DMS153 (cell line): ENCODE measurements at places on chromosomes 16 and 17.

DNA sequence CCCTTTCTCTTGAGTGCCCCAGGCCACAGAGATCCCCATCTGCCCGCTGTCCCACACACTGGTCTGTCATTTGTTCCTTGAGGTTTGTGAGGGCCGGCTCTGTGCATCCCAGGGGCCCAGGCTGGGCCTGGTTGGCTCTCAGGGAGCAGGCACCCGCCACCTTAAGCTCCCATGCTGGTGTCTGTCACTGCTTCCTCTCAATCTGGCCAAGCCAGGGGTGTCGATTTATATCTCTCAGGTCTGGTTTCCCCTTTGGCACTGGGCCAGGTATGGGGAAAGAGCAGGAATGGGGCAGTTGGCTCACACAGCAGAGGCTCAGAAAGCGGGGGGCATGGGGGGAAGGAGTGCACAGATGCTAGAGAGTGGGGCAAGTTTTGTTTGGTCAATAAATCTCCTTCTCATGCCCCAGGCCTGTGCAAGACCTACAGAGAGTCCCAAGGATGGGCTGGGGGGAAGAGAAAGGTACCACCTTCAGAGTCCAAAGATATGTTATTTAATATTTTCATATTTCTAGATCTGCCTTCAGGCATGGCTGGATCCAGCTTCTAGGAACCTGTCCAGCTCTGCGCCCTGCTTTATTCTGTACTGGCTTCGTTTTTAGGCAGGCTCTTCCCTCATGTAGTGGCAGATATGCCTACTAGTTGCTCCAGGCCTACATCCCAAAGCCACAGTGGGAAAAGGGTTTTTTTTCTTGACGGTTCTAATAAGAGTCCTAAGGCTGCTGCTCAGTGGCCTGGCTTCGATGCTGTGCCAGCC, 34.3 kb downstream of the IL4R start:
- no peak for DNase-seq

DNA sequence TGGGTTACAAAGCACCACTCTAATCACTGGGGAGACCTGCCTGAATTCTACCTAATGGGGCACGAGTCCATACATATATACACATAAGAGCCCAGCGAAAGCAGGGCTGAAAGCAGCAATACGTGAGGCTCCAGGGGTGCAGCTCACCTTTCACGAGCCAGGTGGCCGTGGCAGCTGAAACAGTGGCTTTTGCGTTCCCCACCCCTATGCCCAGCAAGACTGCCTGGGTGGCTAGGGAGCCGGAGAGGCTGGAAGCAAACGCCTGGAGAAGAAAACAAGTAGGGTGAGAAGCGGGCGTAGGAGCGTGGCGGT, 618 bp downstream of the RUSF1 start:
- DNase-seq = no peak

DNA sequence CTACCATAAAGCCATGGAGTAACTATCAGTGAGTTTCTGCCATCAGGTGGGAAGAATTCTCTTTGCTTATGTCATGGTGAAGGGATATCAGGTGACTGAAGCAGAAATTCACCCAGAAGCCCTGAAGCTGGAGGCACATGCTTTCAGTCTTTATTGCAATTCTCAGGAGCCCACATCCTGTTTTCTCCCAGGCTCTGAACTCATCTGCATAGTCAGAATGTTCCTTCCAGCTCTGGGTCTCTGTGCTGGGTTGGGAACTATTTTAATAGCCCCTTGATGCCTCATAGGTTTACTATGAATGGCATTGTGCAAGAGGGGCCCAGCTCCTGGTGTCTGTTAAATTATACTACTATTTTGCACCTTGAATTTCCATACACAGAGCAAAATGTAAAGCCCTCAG, 198.4 kb upstream of the SOX9 start:
- peak; percentile 57 for DNase-seq

DNA sequence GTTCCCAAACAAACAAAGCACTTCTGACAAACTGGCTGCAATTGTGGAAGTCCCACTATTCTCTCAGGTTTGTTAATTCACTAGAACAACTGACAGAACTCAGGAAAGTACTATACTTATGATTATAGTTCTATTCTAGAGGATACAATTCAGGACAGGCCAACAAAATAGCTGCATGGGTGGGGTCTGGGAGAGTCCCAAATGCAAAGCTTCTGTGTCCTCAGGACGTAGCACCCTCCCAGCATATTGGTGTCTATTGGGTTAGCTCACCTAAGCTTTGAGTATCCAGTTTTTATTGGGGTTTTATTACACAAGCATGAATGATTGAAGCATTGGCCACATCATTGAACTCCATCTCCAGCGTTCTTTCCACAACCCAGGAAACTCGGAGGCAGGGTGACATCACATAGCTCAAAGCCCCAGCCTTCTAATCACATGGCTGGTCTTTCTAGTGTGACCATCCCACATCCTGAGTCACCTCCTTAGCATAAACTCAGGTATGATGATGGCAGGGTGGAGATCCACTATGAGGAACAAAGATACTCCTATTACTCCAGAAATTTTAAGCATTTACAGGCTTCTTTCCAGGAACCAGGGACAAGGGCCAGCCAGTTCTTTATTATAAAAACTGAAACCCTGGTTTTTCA, 43.9 kb upstream of the CCNF start:
- no peak for DNase-seq

GRCh38 chr17:6948976-6949375, 46.9 kb upstream of the ALOX12 start:
- DNase-seq = no peak

DNA sequence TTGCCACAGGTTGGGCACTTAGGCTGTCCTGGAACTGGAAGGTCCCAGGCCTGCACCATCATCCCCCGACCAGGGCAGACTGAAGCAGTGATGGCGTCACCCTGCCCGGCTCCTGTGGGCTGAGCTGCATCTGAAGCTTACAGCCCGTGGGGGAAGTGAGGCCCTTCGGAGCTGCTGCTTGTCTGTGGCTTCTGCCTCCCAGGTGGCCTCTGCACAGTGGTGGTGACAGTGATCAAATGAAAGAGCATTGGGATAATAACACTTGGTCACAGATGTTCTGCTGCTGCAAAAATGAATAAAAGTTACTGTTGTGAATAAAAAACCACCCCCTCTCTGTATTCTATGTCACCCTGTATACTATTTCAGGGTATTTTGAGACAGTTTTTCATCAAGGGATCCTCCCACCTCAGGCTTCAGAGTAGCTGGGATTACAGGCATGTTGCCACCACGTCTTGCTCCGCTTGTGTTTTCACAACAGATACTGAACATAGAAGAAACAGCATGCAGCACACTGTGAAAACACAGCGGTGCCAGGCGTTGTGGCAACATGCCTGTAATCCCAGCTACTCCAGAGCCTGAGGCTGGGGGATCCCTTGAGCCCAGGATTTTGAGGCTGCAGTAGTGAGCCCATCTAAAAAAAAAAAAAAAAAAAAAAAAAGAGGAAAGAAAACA, 165.0 kb downstream of the LGALS9B start:
- DNase-seq = no peak

DNA sequence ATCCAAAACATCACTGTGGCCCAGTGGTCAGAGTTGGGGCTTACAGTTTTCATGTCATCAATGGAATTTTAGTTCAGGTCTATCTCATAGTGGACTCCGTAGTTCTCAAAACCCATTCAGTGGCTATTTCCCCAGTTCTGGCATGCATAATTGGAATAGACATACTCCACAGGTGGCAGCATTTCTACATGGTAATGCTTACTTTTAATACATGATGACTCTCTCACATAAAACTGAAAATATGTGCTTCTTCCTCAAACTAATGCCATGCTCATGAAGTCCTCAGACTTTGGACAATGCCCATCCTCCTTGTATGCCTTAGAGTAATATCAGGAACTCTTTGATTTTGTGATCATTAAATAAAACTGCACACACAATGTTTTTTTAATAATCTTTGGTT, 857.4 kb upstream of the GOT2 start:
- DNase-seq = no peak

- DNase-seq = peak; percentile 35
These were observed 25.6 kb downstream of the ABCC3 start for GRCh38 chr17:50660042-50660886.

DNA sequence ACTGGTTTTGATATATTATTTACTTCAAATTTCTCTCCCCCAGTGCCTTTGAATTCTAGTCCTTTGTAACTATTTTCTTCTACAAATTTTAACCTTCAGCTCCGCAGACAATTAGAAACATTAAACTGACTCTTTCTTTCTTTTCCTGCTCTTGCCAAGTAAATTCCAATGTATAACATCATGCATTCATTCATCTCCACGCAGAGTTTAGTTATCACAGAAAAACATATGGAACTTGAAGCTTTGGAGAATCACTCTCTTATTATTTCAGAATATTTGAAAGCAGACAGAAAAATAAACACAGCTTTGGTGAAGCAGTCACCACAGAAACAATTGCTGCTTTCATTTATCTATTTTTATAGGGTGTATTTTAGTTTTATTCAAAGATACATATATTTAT, 778.7 kb upstream of the CDH8 start:
- no peak for DNase-seq

DNA sequence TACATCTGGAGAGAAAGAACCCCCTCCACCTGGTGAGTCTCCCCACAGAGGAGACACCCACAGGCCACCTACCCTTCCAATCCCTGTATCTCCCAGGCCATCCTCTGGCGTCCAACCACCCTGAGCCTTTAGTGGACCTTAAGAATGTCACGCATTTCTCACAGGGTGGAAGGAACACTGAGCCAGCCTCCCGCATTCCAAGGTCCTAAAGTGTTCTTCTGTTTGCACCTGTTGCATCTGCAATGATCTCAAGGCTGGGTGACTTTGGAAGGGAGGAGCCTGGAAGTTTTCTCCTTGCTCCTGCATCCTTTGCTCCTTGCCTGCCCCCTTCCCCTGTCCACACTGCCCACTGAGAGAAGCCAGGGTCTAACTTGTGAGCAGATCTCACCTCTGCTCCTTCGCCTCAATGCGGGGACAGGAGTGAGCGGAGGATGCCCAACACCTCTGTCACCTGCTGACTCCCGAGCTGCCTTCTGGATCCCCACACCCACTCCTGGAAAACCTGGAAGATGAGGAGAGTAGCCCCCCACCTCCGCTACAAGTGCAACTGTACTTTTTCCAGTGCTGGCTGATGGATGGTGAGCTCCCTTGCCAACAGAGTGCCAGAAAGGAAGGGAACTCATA, 3.7 kb downstream of the CHST5 start:
- no peak for DNase-seq

DNA sequence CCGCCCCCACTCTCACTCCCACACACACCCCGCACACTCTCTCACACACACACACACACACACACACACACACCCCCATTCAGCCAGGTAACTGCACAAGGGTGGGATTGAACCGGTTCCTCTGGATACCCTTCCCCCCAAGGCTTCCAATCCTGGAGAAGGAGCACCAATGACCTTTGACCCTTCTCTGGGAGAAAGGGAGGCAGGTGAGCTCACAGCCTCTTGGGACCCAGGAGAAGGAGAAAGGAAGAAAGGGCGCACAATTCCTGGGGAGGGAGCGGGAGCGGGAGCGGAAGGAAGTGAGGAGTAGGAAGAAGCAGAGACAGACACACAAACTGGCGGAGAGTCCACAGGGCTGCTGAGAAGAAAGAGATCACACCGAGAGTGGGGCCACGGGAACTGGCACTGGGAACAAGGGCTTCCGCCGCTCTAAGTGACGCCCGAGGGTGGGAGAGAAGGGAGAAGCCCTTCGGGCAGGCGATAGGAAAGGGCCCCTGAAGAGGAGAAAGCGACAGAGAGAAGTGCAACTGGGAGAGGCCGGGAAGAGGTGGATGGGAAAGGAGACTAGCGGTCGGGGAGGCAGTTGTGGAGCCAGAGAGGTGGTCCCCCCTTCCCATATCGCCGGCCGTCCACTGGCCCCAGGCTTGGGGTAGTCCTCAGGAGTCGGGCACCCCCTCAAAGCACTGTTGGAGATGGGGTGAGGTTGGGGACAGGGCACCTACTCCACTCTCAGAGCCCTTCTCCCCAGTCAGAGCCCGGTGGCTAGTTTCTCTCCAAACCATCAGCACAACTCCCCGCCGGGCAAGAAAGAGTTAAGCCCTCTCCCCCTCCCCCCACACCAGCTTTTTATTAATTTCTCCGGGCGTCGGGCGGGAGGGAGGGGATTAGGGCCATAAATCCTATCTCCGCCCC, 1.3 kb downstream of the SAMD14 start:
- DNase-seq = no peak

DNA sequence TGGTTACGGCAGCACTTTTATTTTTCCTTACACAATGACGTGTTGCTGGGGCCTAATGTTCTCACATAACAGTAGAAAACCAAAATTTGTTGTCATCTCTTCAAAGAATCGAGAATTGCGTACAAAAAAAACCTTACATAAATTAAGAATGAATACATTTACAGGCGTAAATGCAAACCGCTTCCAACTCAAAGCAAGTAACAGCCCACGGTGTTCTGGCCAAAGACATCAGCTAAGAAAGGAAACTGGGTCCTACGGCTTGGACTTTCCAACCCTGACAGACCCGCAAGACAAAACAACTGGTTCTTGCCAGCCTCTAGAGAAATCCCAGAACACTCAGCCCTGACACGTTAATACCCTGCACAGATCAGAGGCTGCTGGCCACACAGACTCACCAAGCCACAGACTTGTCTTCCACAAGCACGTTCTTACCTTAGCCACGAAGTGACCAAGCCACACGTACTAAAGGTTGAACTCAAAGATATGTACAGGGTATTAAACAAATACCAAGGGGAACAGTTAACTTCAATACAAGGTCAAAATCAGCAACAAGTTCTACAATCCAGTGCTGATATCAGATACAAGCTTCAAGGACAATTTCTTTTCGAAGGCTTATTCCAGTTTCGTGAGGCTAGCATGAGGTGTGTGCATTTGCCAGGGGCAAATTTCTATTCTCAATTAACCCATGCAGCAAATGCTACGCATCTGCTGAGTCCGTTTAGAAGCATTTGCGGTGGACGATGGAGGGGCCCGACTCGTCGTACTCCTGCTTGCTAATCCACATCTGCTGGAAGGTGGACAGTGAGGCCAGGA, 2.4 kb downstream of the ACTG1 start:
- DNase-seq = no peak

- no peak for DNase-seq
These were observed 5.2 kb upstream of the DCXR start for GRCh38 chr17:82042649-82043048.

DNA sequence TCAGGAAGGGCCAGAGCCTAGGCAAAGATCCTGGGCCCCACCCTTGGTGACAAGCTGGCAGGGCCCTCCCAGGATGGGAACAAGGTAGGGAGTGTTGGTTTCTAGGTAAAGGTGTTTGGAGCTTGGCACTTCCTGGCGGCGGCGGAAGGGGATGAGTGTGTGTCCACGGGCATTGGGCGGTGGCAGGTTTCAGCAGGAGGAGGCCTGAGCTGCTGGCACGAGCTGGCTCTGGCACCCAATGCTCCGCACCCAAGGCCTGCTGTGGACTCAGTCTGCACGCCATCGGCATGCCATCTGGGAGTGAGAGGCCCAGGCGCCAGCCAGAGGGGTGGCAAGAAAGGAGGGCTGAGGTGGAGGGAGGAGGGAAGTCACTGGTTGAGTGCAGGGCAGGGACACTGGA, 46.9 kb upstream of the TAC4 start:
- DNase-seq = no peak

DNA sequence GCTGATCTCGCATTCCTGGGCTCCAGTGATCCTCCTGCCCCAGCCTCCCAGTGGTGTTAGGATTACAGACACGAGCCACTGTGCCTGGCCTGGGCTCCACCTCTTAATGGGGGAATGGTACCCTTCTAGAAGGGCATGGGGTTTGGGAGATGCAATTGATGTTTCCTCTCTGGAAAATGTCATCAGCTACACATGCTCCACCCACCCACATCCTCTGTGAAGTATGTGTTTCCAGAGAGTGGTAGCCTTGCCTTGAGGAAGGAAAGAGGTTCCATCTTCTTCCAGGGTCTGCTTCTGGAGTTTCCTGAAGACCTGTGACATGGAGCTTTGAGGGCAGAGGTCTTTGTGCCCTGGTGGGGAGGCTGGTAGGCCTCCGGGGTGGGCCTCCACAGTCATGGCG, 45.2 kb upstream of the GSE1 start:
- DNase-seq = no peak
